ENCODE measurements at places on chromosomes 1 and 21. TPM values are rescaled to one million over a fixed set of nuclear protein-coding genes. Genes with fewer than 3 reads are reported as not detected.

- no peak for DNase-seq
Observed at GRCh38 chr1:36523230-36523495, 40.5 kb upstream of the CSF3R start.

DNA sequence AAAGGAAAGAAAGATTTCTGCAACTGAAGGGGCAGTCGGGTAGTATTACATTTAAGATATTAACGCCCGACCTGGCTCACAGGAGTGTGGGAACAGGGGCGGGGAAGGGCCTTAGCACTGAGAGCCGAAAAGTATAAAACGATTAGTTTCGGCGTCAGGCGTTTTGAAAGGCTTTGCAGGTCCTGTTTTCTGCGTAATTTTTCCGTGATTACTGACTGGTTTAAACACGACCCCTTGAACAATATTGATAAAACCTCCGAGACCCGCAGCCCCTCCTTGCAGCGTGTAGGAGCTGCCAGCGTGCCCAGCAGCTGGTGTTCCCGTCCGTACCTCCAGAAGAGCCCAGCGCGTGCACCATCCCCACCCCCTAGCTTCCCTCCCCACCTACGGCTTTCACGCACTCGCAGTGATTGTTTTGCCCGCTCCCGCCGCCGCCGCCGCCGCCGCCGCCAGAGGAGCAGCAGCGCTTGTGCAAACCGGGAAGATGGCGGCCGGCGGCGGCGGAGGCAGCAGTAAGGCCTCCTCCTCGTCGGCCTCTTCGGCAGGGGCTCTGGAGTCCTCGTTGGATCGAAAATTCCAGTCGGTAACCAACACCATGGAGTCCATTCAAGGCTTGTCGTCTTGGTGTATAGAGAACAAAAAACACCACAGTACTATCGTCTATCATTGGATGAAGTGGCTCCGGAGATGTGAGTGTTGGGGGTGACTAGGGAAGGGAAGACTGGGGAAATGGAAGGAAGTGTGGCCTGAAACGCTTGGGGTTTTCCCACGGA is 470 bp downstream of the RPRD2 start:
- DNase-seq: peak; percentile 82

- DNase-seq: no peak
Observed at GRCh38 chr1:24195874-24196273, 8.8 kb upstream of the IFNLR1 start.

DNA sequence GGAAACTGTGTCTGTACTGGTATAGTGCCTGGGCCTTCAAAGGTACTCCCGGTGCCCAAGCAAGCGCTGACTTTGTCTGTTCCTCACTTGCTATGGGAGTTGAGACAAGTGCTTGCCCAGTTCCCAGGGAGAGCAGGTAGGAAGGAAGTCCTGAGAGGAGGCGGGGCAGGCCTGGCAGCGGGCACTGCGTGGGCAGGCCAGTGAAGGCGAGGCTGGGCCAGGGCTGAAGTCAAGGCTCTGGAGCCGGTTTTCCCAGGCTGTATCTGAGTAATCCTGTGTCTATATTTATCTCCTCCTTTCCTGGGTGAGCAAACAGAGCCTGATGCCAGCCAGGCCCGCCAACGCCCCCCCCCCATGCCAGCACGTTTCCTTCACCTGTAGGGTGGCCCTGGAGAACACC is 15.9 kb upstream of the EDN2 start:
- peak; percentile 93 for DNase-seq

DNA sequence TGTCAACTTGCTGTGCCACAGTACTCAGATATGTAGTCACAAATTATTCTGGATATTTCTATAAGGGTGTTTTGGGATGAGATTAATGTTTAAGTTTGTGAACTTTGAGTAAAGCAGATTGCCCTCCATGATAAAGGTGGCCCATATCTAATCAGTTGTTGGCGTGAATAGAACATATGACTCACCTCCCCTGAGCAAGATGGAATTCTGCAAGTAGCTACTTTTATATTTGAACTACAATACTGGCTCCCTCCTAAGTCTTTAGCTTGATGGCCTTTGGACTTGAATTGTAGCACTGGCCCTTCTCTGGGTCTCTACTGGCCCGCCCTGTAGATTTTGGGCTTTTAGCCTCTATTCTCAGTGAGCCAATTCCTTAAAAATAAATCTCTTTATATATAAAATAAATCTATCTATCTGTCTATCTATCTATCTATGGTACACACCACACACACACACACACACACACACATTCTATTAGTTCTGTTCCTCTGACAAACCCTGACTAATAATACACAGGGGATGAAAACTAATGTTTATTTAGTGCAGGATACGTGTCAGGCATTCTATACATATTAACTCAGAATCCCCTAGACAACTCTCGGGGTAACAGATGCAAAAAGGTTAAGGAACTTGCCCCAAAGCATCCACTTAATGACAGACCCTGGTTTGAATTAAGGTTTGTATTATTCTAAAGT is 37.9 kb upstream of the PDC start:
- DNase-seq: peak; percentile 56

OR10Z1 gene
- total RNA-seq: not detected

GRCh38 chr21:37422382-37422781 is 55.8 kb downstream of the DYRK1A start:
- DNase-seq: no peak

DNA sequence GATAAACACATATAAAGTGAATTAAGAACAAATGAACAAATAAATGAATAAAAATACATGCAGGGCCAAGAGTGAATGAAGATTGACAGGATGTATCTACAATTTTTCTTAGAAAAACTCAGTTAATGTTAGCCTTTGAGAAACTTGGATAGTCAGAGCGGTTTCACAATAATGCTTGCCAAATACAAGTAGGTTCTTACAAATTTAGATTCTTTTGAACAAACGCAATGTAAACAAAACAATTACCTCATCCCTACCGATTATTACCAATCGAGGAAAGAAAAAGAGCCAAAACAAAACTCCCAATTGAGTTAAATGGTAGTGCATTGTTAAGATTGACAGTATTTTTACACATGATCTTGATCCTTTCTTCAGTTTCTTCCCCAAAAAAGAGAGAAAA is 176.9 kb upstream of the DEPDC1 start:
- no peak for DNase-seq

- no peak for DNase-seq
Observed at GRCh38 chr1:230348386-230349019, 77.6 kb downstream of the PGBD5 start.

DNA sequence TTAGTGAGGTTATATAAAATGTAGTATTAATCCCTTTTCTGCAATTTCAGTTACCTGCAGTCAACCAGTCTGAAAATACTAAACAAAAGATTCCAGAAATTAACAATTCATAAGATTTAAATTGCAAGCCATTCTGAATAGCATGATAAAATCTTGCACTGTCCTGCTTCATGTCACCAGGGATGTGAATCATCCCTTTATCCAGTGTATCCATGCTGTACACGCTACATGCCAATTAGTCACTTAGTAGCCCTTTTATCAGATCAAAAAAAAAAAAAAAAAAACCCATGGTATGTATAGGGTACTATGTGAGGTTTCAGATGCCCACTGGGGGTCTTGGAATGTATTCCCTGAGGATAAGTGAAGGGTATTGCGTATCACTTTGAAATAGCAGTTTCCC is 191.3 kb upstream of the HP1BP3 start:
- no peak for DNase-seq

TAS1R1 gene
- not detected for total RNA-seq

S100A8 gene
- not detected for total RNA-seq

KRTAP13-2 gene
- not detected for total RNA-seq

DNA sequence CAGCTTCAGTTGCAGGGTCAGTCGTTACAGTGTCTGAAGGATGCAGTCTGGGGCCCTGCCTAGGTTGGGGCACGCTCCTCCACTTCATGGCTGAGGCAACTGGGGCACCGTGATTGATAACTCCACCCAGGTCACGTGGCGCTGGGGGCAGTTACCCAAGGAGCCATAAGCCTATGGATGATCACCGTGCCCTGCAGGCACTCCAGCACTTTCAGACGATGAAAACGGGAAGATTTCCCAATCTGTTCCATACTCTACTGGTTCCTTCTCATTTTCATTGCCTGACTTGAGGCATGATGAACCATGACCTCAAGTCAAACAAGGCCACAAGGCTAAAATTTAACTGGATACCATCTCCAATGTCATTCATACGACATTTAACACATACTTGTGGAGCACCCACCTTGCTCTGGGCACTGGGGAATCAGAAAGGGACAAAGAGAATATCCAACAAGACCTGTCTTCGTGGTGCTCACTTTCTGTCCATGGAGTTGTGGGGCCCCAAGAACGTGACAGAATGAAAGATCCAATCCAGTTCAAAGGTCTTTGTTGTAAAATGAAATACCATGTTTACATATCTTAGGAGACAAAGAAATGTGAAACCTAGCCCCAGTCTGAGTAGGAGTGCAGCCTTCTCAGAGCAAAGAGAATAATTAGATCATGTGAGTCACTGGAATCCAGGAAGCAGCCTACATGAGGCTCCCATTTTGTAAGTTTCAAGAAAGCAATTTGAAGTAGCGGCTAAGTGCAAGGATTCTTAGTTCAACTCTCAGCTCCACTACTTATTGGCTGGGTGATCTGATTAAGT is 39.4 kb upstream of the SPOCD1 start:
- DNase-seq: peak; percentile 14

TFF3 gene
- total RNA-seq: 71.8 TPM

DNA sequence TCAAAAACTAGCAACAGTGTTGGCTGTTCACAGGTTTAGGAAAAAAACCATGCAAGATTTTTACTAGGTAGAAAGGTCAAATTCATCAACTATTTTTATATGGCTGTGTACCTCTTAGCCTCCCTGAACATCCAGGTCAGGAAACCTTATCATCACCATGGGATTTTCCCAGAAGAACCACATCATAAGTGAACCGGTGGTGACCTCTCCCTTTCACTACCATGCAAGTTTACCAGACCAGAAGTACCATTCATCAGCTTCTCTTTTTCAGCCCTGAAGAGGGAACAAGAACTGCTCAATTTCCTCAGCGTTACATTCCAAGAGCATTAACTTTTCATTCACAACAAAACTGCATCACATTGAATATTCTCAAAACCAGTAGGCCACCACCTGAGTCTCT is 5.9 kb downstream of the SSBP3 start:
- DNase-seq: no peak

PTBP2 gene
- 8.0 TPM for total RNA-seq

DNA sequence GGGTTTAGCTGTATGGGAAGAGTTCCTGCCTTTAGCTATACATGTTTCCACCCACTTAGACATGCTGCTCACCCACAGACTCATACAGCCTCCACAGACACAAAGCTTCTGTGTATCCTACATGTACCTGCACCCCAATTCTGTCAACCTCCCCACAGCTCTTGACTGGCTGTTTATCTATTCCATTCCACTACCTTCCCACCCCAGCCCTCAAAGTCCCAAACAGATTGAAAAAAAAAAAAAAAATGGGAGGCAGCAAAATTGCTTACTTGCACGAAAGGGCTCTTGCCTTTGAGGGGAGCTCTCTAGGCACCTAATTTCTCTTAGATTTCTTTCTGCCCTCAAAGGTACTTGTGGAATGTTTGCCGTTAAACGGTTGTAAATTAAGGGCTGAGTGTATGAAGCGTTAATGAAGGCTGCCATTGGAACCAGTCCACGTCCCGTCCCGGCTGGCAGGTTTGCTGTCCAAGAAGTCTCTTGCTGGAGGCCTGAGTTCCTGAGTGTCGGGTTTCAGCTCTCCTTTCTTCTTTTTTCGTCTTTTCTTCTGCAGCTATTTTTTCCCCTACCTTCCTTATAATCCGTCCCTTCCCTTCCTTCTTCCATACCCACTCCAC is 43.6 kb downstream of the PBX1 start:
- DNase-seq: peak; percentile 54

DNA sequence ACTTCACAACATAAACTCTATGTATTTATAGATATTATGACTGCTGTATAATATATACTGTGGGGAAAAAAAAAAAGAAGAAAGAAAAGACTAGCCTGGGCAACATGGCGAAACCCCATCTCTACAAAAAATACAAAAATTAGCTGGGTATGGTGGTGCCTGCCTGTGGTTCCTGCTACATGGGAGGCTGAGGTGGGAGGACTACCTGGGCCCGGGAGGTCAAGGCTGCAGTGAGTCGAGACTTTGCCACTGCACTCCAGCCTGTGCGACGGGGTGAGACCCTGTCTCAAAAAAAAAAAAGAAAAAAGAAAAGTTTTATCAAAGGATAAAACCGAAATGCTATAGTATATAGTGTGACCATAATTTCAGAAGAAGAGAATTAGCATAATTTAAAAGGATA is 2.7 kb downstream of the EXOC8 start:
- no peak for DNase-seq

DNA sequence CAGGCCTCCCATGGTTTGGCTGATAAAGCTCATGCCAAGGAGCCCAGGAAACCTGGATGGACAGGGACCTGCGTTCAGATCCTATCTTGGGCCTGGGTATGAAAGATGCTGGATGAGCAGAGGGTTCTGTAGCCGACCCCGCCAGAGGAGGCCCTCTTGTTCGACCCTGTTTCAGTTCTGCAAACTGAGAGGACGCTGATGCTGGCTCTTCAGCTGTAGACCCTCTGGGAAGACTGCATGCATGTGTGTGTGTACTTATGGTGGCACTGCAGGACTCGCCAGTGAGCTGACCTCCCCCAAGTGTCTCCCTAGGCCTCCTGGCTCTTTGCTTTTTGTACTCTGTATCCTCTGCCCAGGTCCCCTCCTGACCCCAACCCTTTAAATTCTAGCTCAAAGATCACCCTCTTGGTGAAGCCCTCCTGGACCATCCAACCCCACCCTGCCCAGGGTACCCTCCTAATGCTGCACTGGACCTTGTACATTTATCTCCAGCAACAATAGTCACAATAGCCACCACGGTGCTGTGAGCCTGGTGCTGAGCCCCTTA is 1.6 kb downstream of the EPS8L3 start:
- no peak for DNase-seq

- no peak for DNase-seq
Observed at GRCh38 chr1:174118751-174119150, 40.6 kb upstream of the RABGAP1L start.

DCAF6 gene
- total RNA-seq: 23.2 TPM

DNA sequence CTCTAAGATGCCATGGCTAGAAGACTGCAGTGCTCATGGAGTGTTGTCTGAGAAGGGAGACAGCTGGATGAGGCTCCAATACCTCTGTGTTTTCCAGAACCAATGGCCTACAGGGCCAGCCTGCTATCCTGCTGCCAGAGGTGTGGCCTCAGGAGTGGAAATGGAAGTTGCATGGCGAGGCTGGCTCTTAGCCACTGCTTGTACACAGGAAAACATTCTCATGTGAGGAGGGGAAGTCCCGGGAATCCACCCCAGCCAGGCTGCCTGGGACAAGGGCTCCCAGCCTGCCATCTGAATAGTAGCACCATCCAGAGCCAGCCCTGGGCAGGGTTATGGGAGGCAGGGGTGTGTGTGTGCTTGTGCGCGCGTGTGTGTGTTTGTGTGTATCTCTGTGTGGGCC is 56.5 kb downstream of the SDC3 start:
- no peak for DNase-seq

ARPC5 gene
- 113 TPM for total RNA-seq

GRCh38 chr21:33811167-33812010 is 104.2 kb downstream of the ATP5PO start:
- no peak for DNase-seq

GRCh38 chr1:154006136-154006535 is 15.6 kb downstream of the RPS27 start:
- no peak for DNase-seq

All from HT-29 (cell line).